Left ventricle myocardium inferior (tissue), 1 donor: ENCODE measurements at places on chromosomes 2 and 18.
A peak's percentile ranks its signal among the peaks of the same experiment; 100 is the strongest.

GRCh38 chr2:160541745-160542144 is 48.1 kb upstream of the RBMS1 start:
- no peak for DNase-seq

GRCh38 chr2:121201796-121202195 is 83.2 kb downstream of the TFCP2L1 start:
- no peak for DNase-seq

DNA sequence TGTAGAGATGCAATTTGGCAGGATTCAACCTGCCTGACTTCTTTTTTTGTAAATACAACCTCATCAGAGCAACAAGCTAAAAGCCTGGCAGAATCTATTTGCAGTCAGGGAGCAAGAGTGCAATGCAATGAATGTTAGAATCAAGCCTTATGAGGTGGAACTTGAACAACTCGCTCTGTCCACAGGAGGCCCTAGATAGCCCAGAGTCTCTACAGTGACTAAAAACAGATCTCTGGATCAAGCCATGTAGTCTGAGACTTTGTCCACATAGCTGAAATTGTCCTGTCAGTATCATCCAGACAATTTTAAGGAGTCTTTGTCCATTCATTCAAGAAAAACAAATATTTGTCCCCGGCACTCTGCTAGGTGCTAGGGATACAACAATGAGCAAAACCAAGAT is 32.0 kb upstream of the CDK5R2 start:
- no peak for DNase-seq

DNA sequence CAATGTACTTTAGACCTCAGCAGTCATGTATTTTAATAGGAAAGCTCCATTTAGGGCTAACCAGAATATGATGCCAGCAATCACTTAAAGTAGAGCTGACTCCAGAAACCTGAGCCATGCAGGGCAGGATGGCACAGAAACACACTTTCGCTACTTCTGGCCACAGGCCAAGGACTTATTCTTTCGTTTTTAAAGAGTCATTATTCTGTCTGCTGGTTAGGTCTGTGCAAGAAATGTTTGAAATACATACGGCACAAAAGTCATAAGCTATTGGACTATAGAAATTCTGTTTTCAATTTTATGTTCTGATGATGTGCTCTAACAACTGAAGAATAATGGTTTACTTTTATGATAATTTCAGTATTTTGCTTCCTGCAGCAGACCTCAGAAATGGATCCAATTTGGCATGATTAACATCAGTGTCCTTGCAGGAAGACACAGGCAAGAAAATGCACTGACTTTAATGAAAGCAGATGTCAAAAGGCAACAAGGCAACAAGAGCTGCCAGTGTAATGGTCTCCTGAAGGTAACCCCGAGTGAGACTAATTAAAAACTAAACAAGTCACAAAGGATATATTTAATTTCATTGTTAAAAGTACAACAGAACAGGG is 114.4 kb upstream of the CHRNA1 start:
- DNase-seq, result no peak

DNA sequence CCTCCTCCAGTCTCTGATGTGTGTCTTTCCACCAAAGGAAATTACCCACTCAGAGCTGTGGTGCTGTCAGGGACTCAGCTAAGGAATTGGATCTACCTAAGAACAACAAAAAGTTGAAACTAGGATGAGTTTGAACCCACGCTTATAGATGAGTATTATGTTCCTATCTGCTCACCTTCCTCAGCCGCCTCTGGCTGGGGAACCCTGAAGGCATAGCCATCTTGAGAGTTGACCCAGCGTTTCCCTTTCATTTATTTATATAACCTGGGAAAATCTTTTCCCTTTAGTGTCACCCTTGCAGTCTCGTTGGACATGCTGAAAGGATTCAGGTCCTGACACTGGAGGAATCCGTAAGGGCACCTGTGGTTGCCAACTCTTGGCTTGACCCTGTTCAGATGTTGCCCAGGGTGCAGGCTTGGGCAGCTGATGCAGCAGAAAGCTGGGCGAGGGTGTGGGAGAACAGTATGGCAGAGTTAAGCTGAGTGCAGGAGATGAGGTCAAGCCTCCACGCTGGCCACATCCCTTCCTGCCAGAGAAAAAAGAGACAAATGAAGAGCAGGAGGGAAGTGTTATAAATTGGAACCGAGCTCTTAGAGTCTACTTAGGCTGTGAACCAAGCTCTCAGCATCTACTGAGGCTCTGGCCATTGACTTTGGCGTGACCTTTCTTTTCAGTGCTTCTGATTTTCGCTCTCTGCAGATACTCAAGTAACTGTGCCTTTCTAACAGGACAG is 1.9 kb downstream of the CDH20 start:
- DNase-seq, result no peak

GRCh38 chr2:31171142-31171541 is 32.9 kb upstream of the GALNT14 start:
- DNase-seq, result no peak

GRCh38 chr2:96522304-96523203 is 14.0 kb upstream of the ARID5A start:
- DNase-seq, result no peak

- peak; percentile 38 for DNase-seq
Observed at GRCh38 chr2:85712336-85712735, 18.2 kb downstream of the GNLY start.

DNA sequence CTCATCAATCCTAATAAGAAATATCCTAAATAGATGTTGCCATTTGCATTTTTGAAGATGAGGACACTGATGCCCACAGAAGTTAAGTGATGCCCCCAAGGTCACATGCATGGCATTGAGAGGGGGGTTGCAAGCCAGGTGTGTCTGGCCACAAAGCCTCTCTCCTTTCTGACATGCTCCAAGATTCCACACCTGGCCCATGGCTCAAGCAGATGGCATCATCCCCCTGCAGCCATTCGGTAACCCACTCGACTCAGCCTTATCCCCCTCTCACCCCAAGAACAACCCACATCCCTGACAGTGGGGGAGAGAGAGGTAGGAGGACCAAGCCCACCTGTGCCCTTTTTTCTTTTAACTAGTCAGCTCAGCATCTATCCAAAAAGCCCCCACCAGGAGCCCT is 16.5 kb upstream of the TEX51 start:
- no peak for DNase-seq

DNA sequence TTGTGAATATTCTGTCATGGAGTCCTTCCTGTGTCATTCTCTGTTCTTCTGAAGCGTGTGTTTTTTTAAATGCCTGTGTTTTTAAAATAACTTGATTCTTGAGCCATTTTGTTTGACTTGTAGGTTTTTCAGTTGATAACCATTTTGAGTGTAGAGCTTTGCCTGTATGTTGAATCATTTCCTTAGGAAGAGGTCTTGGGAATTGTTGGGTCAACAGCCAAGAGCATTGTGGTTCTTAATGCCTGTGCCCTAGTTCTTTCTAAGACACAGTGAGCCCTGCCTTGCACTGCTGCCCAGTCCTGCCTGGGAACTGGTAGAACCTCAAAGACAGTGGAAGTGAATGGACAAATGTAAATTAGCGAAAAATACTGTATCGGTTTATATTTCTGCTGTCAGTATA is 25.9 kb downstream of the RAB12 start:
- no peak for DNase-seq

DNA sequence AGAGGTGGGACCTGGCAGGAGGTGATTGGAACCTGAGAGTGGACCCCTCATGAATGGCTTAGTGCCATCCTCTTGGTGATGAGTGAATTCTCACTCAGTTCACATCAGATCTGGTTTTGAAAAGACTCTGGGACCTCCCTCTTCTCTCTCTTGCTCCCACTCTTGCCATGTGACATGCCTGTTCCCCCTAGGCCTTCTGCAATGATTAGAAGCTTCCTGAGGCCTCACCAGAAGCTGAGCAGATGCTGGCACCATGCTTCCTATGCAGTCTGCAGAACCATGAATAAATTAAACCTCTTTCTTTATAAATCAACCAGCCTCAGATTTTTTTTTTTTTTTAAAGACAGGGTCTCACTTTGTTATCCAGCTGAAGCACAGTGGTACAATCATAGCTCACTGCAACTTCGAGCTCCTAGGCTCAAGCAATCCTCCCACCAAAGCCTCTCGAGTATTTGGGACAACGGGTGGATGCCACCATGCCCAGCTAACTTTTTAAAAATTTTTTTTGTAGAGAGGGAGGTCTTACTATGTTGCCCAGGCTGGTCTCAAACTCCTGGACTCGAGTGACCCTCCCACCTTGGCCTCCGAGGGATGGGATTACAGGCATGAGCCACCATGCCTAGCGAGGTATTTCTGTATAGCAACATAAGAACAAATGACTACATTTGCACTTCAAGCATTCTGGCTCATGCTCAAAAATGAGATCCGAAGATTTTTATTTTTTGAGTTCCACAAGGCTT is 2.0 kb upstream of the ZFAND2B start:
- no peak for DNase-seq

DNA sequence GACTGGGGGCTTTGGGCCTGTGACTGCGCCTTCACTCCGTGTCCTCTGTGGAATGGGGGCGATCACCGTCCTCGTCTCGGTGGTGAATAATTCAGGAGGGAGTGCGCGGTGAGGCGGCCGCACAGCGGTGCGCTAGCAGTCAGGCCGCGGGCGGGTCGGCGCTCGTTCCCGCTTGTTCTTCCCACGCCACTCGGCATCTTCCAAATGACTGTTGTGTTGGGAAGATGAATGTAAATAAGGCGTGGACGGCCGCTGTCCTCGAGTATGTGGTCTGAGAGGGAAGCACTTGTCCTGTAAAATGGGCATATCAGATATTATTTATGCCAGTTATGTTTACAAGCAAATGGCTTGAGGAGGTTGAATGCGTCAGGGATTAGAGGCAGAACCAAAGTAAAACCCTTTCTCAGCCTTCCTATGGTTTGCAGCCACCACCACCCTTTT is 608 bp upstream of the VPS4B start:
- DNase-seq, result no peak

DNA sequence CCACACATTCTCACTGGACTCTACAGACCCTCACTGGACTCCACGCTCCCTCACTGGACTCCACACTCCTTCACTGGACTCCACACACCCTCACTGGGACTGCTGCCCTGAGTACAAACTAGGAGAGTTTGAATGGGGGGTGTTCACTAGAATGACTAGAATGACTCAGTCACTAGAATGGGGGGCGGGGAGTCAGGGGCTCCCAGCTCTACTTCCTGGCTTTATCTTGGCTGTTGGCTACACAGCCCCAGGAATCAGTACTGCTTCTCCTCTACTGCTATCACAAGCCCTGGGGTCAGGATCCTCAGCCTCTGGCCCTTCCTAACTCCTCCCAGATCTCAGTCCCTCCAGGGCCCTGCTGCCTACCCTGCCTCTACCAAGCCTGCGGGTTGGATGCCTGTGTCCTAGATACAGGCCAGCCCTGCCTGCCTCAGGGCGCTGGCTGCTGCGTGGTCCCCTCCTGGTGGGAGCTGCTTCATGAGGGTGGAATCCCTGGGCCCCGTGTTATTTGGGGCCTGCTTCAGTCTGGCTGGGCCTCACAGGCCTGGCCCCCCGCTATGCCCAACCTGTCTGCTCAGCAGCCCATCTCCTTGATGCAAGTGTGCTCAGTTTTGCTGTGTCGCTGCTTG is 7.8 kb downstream of the PTMA start:
- DNase-seq, result no peak

- DNase-seq, result no peak
Observed at GRCh38 chr18:23964282-23965238, 50.0 kb upstream of the TTC39C start.

- DNase-seq, result no peak
Observed at GRCh38 chr18:62702259-62702658, 13.1 kb upstream of the PHLPP1 start.

DNA sequence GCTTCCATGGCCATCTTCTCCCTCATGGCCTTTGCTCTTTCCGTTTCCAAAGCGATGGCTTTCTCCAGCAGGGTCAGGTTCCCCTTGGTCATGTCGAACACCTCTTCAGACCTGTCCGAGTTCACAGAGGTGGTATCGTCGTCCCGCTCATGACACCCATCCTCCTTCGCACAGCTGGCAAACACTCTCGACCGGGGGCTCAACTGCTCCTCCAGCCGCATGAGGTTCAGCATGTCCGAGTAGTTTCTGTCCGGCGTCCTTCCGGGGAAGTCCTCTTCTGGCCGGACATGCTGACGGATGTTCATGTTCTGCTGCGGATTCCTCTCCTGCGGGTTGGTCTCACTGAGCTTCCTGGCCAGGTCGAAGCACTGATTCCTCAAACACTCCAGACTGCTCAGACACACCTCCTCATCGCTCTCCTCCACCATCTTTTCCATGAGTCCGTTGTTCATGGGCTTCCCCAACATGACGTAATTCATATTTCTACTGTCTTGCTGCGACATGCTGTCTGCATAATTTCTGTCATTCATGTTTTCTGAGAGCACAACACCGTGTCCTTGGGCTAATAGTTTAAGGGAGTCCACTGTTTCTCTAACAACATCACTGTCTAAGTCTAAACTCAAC is 178.2 kb upstream of the PXDN start:
- DNase-seq, result no peak

DNA sequence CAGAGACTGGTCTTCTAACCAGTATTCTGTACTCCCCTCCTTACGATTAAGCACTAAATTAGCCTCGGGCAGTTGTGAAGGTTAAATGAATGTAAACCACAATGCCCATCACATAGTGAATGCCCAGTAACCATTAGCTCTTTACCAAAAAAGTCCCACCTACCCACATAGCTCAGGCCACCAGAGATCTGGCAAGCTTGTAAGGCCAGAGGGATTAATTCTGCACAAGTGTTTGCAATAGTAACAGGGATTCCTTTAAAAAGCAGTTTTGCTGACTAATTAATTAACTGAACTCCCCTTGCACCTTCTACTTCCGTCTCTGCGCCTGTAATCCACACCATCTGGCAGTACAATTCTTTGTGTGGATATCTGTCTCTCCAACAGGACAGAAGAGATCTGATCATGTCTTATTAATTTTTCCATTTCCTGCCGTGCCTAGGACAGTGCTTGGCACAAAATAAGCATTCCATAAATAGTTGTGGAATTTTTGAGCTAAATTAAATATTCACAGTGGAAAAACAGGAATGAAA is 36.2 kb upstream of the IGFBP2 start:
- DNase-seq, result no peak

DNA sequence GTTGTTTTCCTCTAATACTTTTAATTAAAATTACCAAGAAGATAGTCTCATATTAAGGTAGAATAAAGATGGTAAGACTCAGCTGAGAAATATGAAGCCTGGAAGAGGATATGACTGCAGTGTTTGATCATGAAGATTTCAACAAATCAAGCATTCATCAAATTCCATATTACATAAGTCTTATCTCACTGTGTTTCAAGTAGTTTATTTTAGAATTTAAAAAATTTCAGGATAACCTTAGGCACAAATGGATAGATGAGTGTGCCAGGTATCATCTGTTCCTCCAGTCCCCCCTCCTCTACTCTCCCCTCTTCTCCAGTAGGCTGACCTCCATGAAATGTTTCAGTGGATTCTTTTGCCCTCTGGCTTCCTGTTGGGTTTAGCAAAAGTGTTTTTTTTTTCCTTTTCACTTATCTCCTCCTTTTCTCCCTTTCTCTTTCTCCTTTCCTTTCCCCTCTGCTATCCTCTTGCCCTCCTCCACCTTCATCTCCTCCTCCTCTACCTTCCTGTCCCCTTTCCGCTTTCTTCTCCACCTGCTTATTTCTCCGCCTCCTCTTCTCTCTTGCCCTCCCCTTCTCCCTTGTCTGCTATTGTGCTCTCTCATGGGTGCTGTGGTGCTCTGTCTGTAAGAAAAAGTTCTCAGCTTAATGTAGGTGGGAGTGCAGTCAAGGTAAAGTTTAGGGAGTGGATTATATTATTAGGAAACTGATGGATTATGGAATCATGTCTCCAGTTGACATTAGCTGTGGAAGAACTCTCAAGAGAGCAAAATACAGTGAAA is 72.8 kb downstream of the ABI2 start:
- no peak for DNase-seq
